ENCODE measurements at places on chromosomes 12 and 14. TPM values are rescaled to one million over a fixed set of nuclear protein-coding genes. Genes with fewer than 3 reads are reported as not detected.

The CLEC7A gene
- 0.40 TPM for total RNA-seq

The MYF5 gene
- not detected for total RNA-seq

The CCDC197 gene
- total RNA-seq, result not detected

The CALCOCO1 gene
- total RNA-seq, result 30.6 TPM

The KRT6C gene
- total RNA-seq, result not detected

The KRT5 gene
- total RNA-seq, result not detected

The DEPDC4 gene
- total RNA-seq, result 2.0 TPM

The PRH1 gene
- 5.7 TPM for total RNA-seq

The KRT79 gene
- total RNA-seq, result 0.46 TPM

- no peak for DNase-seq
Observed at GRCh38 chr12:67280572-67280971, 11.4 kb downstream of the CAND1 start.

GRCh38 chr12:32587581-32588495 lies 91.3 kb upstream of the DNM1L start:
- DNase-seq, result no peak

- no peak for DNase-seq
Observed at GRCh38 chr14:61696753-61697318, 1.5 kb downstream of the HIF1A start.

DNA sequence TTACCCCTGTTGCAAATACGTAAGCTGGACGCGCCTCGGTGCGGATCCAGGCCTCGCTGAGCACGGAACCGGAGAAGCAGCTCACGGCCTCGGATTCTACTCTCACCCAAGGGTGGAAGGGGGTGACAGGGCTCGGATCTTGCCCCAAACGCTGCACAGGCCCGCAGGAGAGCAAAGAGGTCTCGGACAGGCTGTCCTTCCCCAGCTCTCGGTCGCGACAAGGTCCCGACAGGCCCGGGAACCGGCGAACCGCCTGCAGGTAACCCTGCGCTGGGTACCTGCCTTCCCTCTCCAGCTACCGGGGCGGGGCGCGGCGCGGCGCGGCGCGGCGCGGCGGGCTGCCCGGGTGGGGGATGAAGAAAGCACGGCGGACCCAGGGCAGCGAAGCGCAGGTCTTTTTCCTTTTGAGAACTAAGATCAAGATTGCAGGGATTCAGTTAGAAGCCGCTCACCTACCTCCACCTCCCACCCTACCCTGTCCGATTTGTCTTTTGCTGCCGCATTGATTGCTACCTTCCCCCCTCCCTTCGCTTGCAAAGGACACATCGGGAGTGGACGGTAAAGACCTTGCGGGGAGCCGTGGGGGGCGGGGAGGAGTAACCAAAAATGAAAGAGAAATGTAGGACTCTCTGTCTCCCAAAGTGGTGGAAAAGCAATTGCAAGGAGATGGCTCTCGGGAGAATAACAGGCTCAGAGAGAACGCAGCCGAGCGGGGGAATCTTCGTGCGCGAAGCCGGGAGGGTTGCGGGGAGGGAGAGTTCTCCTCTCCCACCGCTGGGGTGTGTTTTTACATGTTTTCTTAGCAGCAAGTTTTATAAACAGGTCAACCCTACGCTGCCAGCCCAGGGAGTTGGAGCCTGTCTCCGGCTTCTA lies 8.4 kb upstream of the TBX3 start:
- peak; percentile 72 for DNase-seq

DNA sequence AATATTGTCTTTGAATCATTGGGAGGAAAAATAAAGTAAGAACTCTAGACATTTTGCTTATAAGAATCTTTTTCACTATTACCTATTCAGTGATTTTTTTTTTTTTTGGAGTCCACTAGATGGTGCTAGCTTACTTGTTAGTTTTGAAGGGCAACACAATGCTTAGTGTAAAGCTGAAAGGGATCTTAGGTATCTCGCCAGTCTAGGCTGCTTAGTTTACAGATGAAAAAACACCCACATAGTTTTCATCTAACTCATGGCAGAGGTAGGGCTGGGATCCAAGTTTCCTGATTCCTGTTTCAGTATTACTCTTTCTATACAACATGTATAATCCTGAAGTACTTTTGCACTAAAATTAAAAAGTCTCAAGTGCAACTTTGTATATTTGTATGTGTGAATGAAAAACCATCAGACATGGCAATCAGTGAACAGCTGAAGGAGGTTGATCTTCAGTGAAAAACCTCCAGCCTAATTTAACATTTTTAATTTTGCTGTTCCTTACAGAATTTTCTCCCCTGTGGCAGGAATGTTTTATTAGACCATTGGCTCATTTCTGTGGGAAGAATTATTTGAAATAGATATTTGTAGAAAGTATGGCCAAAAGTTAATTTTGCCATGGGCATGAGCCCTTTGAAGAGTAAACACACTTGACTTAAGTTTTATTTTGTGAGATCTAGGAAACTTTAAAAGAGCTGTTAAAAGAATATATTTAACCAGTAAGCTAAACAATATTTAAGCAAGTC lies 40.7 kb downstream of the LRRIQ1 start:
- peak; percentile 93 for DNase-seq

DNA sequence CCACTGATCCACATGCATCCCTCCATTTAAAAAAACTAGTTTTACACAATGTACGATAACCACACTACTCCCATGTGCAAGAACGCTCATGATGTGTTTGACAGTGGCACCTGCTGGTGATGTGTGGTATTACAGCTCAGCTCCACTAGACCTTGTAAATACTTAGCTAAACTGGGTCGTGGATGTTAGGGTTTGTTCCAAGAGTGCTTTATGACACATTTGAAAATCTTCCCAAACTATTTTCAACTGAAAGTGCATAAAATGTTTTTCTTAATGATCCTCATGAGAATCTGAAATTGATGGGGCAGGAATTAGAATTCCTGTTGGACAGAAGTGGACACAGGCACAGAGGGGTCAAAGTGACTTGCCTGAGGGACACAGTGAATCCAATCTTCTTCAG lies 99.2 kb downstream of the SCARB1 start:
- peak; percentile 86 for DNase-seq

DNA sequence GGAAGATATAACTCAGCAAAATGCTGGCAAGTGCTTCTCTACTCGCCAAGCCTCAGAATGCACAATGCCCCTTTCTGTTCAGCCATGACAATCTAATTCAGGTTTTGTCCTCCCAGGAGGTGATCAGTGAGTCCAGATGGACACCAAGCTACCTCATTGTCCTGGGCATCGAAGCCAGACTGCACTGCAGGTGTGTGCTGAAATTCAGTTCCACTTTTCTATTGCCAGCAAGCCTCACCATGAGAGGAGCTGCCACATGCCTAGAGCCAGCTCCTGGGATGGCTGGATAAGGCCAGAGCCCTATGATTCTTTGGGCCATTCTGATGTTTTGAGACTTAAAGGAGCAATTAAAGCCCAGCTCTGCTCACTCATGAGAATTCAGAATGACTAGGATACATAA lies 186.7 kb downstream of the GRIN2B start:
- no peak for DNase-seq

GRCh38 chr12:55842681-55843429 lies at the start of gene MMP19:
Gene MMP19, minus strand, starts transcription at chr12:55842936. Its CDS starts 106 bp downstream, at chr12:55842830.
- DNase-seq, result peak; percentile 55

DNA sequence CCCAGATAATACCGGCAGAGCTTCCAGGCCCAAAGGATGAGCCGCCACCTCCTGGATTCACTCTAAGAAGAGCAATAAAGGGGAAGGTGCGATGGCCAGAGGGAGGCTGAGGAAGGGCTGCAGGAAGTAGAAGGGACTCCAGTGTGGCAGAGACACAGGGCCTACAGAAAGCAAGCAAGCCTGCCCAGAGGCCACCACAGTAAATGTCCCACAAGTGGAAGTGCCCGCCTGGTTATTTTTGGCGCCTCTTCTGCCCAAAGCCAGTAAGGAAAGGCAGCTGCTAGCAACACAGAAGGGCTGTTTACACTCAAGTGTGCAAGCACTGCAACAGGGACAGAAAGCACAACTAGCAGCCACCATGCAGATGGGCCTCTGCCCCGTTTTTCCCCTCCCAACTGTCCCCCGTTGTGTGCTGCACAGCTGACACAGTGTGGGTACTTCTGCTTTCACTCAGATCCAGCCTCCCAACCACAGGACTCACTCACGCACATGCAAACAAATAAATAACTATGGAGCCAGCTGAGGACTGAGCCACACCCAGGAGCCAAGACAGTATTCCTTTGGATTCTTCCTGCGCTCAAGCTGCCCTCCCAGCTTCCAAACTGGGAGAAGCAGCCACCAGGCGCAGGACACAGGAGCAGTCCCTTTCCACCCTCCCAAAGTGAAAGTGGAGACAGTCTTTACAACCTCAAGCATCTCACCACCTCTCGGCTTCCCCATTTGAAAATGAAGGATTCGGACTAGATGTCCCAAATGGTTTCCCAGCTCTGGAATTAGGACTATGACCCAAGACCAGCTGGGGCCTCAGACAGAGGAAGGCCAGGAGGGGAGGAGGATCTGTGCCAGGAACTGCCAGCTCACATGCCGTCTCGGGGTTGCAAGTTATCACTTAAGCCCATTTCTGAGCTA lies 40.0 kb upstream of the PNMA1 start:
- peak; percentile 56 for DNase-seq
